CD8-positive, alpha-beta memory T cell (primary cell): ENCODE measurements at places on chromosomes 5 and 9. TPM values are rescaled to one million over a fixed set of nuclear protein-coding genes. Genes with fewer than 3 reads are reported as not detected.

DNA sequence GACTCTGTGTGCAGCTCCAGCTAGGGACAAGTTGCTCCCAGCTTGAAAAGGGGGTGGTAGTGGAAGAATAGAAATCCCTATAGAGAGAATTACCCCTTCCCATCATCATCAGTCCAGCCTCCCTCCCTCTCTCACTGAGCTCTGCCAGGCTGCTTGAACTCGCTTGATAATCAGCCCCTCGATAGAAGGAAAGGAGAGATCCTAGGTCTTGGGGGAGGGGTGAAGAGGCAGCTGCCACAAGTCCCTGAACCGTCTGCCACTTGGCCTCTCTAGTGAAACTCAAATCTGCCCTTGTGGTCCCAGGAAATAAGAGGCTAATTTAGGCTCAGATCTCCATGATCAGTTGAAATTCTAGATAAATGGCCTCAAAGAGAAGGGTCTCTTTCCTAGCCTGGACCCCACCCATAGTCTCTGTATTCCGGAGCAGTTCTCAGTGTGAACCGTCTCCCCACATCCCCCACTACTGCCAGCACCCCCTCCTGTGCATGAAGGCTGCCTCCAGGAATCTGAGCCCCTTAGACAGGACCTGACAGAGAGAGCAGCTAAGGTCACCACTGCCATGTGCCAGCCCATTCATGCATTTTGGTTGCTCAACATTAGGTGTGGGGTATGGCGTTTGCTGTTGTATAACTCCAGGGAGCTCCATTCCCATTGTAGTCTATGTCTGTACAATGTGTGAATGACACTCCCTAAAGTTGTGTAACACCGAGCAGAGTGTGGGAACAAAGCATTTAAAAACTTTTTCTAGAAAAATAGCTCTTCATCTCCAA, 5.5 kb downstream of the DNAJB5 start:
- no peak for DNase-seq
- no peaks in the 10 kb centered on the region for H3K27me3 ChIP-seq
- no peaks in the 10 kb centered on the region for H3K36me3 ChIP-seq

- H3K27ac ChIP-seq, result no peak overlapping the region
- H3K4me1 ChIP-seq, result no peaks in the 10 kb centered on the region
Observed at GRCh38 chr9:109310486-109310901, 10.4 kb downstream of the EPB41L4B start.

DNA sequence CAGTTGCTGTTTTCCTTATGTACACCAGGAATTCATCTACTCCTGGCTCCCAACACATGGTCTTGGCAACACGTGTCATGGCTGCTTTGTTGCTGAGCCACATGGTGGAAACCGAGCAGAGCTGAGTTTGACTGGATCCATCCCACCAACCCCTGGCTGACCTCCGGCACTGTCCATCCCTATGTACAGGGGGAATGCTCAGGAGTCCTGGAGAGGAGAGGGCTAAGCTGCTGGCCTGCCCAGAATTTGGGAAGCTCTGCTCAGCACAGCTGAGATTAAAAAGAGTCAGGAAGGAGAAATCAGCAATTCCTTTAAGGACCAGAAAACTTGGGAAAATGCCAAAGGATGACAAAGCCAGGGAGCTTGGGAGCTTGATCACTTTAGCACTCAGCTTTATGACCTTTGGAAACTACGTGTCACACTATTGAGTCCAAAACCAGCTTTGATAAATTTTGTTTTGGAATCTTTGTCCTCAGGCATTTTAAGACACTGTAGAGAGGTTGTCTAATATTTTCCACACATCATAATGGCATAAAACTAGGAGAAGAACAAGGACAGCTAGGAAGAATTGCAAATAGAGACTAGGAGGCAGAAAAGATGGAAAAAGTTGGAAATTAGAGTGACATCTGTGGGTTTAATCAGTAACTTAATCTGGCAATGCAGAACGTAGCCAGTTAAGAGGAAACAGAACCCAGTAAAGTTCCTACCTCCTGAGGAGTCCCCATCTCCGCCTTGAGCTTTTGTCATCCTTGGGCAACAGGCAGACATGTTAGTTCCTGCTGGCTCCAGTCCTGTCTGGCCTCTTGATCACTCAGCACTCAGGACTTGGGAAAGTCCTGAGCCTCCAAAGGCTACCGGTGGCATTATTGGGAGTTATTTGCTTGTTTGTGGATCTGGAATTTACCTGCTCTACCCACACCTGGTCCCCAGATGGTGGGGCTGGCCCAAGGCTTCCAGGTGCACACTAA, 62.5 kb upstream of the PLPP1 start:
- no peak for DNase-seq
- no peaks in the 10 kb centered on the region for H3K27me3 ChIP-seq
- no peaks in the 10 kb centered on the region for H3K36me3 ChIP-seq
- H3K4me1 ChIP-seq, result peaks cover 13% of the 10 kb centered on the region

- no peak overlapping the region for H3K4me3 ChIP-seq
- no peak overlapping the region for H3K27ac ChIP-seq
- peaks cover 3% of the 10 kb centered on the region for H3K27me3 ChIP-seq
Observed at GRCh38 chr5:62783374-62784057, 204.9 kb downstream of the LRRC70 start.

GRCh38 chr5:172862165-172862801, 28.2 kb downstream of the ERGIC1 start:
- H3K27ac ChIP-seq, result no peak overlapping the region
- H3K4me1 ChIP-seq, result no peaks in the 10 kb centered on the region
- no peak for DNase-seq
- H3K36me3 ChIP-seq, result no peaks in the 10 kb centered on the region
- H3K4me3 ChIP-seq, result no peak overlapping the region
- no peaks in the 10 kb centered on the region for H3K27me3 ChIP-seq

CENPP gene
- total RNA-seq, result 20.9 TPM

LMX1B gene
- total RNA-seq, result not detected

DNA sequence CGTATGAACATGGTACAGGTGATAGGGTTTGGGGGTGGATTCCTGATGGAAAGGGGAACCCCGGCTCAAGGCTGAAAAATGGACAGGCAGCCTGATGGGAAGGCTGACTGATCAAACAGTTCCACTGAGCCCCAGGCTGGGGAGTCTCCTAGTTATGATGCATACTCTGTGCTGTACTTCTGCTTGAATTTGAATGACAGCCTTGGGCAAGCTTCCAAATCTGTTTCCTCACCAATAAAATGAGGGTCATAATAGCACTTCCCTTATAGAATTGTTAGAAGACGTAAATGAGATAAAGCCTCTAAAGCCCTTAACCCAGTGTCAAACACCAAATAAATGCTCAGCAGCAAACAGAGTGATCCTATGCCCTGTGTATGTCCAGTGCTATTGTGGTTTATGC, 478.5 kb upstream of the DMAC1 start:
- H3K36me3 ChIP-seq, result no peaks in the 10 kb centered on the region
- DNase-seq, result no peak

- DNase-seq, result no peak
- H3K27me3 ChIP-seq, result no peaks in the 10 kb centered on the region
- no peak overlapping the region for H3K27ac ChIP-seq
- H3K4me3 ChIP-seq, result no peak overlapping the region
- H3K36me3 ChIP-seq, result no peaks in the 10 kb centered on the region
Observed at GRCh38 chr9:127175319-127175715, 52.9 kb upstream of the ANGPTL2 start.

DNA sequence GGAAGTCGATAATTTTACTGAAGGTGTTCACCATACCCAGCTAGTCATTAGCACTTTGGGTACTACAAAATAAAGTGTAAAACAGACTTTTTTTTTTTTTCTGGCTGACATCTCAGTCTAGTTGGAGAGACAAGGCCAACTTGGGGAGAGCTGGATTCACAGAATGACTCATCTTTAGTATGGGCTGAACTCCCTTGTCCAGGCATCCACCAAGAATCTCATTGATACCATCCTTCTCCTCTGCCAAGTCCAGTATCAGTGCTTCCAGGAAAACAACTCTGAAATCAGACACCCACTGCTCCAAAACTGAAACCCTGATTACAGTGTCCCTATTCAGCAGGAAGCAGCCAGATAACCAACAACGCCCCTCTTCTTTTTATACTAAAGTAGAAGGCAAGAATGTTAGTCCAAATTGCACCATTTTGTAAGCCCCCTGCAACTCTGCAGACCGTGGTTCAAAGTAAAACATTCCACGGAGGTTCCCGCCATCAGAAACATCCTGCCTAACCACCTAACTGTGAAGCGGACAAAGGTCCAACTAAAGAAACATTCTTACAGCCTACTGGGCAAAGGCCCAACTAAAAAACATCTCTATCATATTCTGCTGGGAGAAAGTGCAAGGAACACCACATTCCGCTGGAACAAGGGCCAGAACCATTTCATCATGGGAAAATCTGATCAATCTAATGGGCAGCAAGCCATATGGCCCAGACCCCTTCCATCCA, 728.2 kb downstream of the BRINP1 start:
- no peaks in the 10 kb centered on the region for H3K36me3 ChIP-seq
- no peaks in the 10 kb centered on the region for H3K27me3 ChIP-seq
- H3K4me3 ChIP-seq, result no peak overlapping the region
- no peak overlapping the region for H3K27ac ChIP-seq
